ENCODE measurements at places on chromosomes 4 and X.

GRCh38 chr4:148238811-148239493 is 203.3 kb downstream of the NR3C2 start:
- DNase-seq, result no peak

GRCh38 chr4:53498706-53499105 is 92.6 kb downstream of the LNX1 start:
- no peak for DNase-seq

DNA sequence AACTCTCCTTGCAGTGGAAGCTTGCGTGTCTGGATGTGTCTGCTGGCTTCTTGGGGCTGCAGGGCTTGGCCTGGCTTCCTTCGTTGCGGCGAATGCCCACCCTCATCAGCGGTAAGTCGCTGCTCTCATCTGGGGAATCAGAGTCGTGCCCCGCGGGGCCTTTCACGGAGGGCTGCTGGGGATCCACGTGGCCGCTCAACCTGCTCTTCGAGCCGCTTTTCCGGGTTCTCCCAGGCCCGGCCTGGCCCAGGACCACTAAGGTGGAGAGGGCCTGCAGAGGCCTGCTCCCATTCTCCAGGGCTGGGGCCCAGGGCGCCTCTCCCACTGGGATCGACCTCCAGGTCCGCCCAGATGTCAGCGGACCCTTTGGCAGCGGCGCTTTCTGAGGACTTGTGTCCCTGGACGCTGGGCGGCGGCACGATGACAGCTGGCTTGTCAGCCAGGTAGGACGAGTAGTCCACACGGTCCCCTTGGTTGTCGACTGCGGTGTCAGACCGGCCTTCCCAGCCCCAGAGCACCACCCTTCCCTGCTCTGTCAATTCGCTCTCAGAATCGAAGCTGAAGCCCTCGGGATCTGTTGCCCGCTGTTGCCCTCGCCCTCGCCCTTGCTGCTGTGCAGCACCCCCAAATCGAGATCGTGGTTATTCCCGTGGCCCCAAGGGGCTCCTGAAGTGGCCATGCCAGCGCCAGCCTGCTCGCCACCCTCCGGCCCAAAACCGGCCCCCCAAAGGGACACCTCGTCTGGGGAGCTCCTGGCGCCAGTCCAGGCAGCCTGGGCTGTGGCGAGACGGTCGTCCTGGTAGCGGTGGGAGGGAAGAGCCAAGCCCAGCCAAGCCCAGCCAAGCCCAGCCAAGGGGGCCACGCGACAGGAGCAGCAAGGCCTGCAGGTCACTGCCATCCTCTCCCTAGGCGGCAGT is 37.8 kb upstream of the NHSL2 start:
- no peak for DNase-seq

GRCh38 chr4:7414736-7415510 is 19.8 kb downstream of the PSAPL1 start:
- no peak for DNase-seq

DNA sequence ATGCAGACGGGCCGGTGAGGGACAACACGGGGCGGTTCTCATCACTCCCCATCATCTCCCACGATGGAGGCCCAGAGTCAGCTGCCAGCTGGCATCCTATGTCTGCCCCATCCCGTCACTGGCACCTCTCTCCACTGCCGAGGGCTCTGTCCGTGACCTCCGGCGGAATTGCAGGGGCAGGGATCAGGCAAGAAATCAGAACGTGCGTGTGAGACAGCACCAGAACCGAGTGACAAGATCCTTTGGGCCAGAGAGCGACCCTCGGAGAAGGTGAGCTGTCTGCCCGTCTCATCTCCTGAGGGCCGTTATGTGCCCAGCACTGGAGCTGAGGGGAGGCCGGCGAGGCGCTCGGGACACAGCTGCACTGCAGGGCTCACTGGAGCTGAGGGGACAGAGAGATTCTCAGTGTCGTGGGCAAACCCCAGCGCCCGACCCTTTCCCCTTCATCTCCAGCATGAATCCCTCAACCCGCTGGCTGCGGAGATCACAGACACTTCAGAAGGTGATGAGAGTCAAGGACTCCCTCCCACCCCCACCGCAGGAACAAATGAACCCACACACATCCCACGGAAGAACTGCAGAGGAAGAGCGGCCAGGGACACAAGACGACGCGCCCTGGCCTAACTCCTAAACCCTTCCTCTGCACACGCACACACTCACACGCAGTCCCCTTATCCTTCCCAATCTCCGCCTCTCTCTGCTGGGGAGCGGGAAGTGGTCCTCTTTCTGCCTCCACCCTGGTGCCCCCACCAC is 128.7 kb downstream of the AFAP1 start:
- DNase-seq, result no peak
